ENCODE measurements at places on chromosomes 12 and 14.

DNA sequence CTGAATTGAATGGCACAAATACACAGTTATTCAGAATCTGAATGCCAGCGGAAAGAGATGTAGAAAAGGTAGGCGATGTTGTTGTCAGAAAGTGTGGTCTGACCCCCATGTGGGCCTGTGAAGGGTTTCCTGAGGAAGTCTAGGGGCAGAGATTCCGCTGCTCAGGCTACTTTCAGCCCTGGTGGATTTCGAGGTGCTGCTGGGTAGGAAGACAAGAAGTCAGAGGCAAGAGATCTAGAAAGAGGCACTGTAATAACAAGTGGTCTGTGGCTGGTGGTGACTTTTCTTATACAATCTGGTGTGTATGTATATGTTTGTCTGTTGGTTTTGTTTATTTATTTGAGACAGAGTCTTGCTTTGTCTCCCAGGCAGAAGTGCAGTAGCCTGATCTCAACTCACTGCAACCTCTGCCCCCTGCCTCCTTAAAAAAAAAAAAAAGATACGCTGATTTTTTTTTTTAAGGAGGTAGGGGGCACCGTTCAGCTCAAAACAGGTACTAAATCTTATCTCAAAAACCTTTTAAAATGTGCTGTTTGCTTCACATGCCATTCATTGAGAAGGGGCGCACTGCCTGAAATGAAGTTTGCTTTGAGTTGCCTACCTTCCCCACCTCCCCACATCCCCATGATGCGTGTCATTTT is 27.1 kb upstream of the MANSC4 start:
- DNase-seq: no peak

- DNase-seq: no peak
Observed at GRCh38 chr12:1846421-1847405, 26.3 kb downstream of the LRTM2 start.

GRCh38 chr12:69417741-69418167 is 52.4 kb upstream of the FRS2 start:
- DNase-seq: no peak

- no peak for DNase-seq
Observed at GRCh38 chr14:63147018-63147417, 57.2 kb upstream of the RHOJ start.

DNA sequence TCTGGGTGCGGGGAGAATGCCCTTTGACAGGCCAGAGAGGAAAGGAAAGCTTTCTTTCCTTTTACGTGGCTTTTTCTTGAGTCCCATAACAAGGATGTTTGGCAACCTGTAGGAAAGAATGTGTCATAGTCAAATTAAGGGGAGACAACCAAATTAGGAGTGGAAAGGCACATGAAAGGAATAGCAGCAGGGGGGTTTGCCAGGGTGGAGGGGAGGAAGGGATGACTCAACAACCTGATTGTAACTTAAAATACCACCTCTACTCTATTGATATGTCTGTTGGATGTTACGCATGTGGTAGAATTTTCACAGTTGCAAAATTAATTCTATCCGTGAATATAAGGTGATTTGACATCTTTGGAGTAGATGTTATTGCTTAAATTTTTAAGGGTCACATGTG is 28.5 kb upstream of the MYBPC1 start:
- no peak for DNase-seq

DNA sequence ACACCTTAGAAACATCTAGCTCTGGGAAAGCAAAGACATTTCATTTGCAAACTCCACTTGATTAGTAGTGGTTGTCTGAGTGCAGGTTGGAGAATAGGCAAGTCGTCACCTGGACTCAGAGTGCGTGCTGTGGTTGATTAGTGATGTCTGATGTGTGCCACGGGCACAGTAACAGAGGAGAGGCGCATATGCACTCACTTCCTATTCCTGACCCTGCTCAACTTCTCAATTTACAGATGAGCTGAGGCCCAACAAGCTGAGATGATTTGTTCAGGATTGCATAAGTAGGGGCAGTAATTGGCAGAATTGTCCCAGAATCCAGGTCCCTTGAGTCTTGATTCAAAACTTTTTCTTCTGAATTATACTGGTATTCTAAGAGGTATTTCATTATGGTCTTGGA is 44.9 kb downstream of the ADCK1 start:
- DNase-seq: no peak

DNA sequence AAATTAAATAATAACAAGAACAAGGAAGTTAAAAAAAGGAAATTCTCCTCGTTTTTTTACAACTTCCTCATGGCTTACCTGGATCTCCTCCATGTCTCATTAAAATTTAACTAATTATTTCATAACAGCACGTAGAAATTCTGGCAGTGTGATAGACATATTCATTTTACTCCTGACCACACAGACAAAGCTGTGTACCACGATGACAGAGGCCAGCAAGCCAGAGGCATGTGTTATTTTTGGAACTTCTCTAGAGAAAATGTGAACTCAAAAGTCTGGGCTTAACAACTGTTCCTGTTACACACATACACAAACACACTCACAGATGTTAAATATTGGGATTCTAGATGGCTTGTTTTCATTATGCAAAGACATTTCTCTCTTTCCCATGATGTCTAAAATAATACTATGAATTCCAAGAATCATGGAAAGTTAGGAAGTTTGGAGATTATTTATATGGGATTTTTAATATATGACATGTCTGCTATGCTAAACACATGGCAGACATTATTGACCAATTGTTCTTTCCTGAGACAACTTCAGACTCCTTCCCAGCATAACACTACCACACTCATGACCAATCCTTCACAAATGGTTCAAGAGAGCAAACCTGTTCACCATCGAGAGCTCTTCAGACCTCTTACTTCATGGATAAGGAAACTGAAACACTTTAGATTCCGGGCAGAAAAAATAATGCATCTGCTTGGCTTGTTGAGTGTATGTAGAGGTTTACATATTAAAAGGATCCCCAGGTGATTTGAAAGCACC is 158.7 kb downstream of the DACT1 start:
- DNase-seq: no peak

DNA sequence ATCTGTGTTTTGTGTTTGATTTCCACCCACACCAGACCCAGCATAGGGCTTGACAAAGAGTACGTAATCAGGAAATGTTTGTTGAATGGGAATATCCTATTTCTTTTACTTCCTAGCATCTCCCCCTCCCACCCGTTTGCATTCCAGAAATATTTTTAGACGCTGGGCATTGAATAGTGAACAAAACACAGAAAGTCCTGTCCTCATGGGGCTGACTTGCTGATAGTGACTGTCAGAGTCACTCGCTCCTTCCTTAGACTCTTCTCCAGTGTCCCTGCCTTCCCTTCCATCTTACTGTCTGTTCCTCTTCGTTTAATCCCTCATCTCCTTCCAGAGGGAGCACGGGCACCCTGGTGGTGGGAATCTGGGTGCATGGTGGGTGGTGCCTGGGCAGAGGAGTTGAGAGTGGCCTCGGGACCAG is 53.6 kb downstream of the SLC25A47 start:
- DNase-seq: peak; percentile 45

- DNase-seq: no peak
Observed at GRCh38 chr14:52911904-52912303, 38.9 kb downstream of the FERMT2 start.

- peak; percentile 43 for DNase-seq
Observed at GRCh38 chr12:76032043-76032981, 736 bp upstream of the PHLDA1 start.

GRCh38 chr12:110431957-110432587 is 18.1 kb downstream of the ARPC3 start:
- no peak for DNase-seq

GRCh38 chr14:22184830-22185168 is 404.2 kb downstream of the DAD1 start:
- DNase-seq: no peak

- DNase-seq: no peak
Observed at GRCh38 chr12:51677284-51677968, 86.4 kb downstream of the SCN8A start.

DNA sequence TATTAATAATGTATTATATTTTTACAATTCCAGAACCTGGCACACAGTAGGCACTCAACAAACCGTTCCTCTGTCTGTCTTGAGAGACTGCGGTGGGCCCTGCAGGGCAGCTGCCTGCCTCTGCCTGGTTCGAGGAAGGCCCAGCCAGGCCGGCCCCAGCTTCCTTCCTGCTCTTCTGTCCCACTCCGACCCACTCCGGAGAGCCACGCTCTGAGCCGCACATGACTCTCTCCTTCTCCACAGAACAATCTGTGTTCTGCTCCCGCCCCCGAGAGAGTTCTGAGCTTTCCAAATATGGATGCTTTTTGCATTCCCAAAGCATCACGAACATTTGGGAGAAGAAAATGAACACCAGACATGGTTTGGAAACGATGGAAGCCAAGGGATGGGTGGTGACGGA is 57.3 kb downstream of the TTC7B start:
- no peak for DNase-seq

- no peak for DNase-seq
Observed at GRCh38 chr12:26120561-26121274, 4.1 kb downstream of the BHLHE41 start.

GRCh38 chr12:57772429-57773322 is at the start of gene EEF1AKMT3:
EEF1AKMT3 (plus strand) TSS chr12:57772614; CDS start chr12:57772725, 111 bp downstream.
- DNase-seq: peak; percentile 60

GRCh38 chr12:30755395-30755762 is 628 bp upstream of the CAPRIN2 start:
- no peak for DNase-seq

- no peak for DNase-seq
Observed at GRCh38 chr12:66763467-66763866, 84.6 kb upstream of the GRIP1 start.

- no peak for DNase-seq
Observed at GRCh38 chr12:92139634-92140150, 6.0 kb downstream of the BTG1 start.

DNA sequence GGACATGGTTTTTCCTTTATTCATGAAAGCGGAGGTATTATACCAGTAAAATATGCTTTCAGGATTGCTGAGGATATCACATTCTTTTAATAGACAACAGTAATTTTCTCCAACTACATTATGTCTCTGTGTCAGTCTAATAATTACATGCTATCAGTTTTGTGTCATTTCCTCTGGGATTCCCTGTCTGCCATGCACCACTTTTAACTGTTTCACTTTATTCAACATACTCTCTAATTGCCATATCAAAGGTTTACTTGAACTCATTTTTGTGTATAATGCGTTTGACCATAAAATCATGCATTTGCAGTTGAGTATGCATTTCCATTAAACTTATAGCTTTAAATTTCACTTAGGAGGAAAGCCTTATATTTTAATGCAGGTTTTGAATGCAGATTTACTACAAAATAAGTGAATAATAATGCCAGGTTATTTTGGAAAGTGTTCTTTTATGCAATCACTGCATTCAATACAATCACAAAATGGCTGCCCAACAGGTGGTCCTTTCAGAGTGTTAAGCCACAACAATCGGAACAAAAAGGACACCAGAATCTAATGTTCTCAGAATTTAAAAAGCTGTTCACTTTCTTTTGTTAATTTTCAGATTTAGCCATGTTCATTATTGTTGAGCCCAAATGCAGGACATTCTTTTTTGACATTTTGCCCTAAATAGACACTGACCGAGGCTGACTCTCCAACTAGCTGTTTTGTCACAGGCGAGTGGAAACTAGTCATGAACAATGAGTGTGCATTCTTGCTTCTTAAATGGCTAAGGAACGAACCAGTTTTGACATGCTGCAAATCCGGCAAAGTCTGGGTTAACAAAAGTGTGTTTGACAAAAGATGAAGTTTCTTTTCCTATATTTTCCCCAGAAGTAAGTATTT is 40.9 kb downstream of the MBIP start:
- DNase-seq: peak; percentile 32

DNA sequence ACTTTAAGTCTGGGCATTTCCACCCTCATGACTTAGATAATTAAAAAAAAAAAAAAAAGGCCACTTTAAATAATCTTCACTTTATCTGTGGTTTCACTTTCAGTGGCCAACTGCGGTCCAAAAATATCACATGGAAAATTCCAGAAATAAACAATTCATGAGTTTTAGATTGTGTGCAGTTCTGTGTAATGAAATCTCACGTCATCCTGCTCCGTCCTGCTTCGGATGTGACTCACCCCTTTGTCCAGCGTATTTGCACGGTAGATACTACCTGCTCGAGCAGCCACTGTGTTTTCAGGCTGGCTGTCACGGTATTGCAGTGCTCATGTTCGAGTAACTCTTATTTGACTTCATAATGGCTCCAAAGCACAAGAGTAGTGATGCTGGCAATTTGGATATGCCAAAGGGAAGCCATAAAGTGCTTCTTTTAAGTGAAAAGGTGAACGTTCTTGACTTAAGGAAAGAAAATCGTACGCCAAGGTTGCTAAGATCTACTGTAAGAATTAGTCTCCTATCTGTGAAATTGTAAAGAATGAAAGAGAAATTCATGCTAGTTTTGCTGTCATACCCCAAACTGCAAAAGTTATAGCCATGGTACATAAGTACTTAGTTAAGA is 2.4 kb downstream of the E2F7 start:
- DNase-seq: no peak

DNA sequence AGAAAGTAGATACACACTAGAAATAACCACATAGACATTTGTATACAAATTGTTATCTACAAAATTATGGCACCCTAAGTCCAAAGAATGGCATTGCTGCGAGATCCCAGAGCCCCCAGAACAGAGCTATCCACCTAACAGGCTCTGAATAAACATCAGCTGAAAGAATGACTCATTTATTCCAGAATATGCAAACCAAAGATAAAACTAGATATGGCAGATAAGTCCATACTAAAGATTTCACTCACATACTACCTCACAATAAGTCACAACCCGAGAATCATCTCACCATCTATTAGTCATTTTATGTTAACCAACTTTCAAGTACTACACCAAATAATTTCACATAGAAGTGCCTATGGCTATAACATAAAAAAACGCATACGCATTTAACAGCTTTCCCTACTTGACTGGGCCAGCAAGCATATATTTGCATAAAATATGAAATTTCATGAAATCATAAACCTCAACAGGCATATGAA is 5.6 kb downstream of the CNIH1 start:
- DNase-seq: peak; percentile 32

GRCh38 chr12:16020031-16020430 is 108.9 kb downstream of the DERA start:
- no peak for DNase-seq

GRCh38 chr12:105723494-105723893 is 393.0 kb downstream of the C12orf75 start:
- no peak for DNase-seq

- no peak for DNase-seq
Observed at GRCh38 chr14:26008290-26008689, 589.5 kb downstream of the NOVA1 start.

DNA sequence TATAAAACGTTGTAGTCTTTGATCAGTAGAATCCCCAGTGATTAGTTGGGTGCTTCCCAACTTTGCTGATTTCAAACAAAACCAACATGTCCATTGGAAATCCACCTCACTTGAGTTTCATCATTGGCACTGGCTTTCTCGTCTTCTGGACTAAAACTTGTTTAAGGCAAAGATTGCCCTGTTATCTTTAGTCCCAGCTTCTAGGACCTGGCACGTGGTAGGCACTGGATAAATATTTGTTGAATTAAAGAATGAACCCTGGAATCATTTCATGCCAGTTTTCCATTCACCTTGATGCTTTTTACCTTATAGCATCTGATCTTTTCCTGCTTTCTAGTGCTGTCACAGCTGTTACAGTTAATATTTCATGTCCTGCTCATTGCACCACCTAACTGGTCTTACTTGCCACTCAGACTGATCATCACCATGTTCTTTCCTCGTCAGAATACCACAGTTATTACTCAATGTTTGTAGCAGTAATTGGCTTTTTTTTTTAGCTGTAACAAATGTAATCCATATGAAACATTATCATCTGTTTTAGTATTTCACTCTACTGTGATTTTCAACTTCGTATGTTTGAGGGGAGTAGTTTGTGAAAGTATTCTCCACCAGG is 7.3 kb upstream of the C12orf50 start:
- peak; percentile 41 for DNase-seq

- DNase-seq: no peak
Observed at GRCh38 chr12:132236930-132237771, 92.2 kb downstream of the GALNT9 start.

Data from RWPE1 (cell line).